ENCODE measurements at places on chromosomes 1 and 21.

DNA sequence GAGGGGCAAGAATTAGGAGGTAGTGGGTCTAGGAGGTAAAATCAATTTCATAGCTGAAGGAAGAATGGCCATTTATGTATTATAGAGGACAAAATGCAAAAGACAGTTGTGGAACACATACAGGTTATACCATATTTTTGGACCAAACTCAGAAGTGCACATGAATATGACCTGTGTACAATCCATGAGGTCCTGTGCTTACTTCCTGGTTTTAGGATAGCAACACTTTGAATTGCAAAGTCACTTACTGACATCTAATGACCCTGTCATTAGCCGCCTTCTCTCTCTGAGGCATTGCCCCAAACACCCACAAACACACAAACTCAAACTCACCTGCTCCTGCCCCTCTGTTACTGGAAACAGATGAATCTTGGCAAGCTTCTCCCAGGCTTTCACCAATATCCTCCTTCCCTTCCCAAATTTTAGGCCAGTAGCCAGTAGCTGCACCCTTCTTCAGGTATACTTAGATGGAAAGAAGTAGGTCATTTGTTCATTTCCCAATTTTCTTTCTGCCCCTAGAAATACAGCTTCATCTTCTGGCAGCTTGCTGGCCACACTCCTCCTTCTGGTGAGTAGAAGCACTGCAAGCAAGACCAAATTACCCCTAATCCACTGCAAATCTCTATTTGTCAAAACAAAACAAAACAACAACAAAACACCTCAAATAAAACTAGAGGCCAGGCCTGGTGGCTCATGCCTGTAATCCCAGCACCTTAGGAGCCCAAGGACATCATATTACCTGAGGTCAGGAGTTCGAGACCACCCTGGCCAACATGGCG is 13.7 kb upstream of the RPL5 start:
- no peak for DNase-seq

DNA sequence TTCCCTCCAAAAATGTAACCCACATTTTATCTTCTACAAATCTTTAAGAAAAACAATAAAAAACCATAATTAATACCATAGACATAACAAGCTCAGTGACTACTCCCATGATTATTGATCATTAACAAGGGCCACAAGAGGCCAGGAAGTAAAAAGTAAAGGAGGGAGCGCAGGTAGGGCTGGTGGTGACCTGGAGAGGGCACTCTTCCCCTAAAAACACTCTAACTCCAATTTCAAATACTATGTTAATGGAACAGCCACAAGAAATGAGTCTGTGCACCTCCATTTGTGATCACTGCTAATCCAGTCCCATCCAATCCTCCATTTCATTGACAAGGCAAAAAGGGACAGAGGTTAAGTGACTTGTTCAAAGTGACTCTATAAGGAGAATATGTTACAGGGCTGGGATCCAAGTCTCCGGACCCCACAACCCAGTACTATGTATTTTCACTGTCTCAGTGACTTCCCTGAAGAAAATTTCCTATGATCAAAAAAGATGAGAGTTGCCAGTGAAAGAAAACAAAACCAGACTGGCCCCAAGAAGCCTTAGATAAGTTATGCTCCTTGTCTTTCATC is 41.2 kb upstream of the CFAP298 start:
- DNase-seq, result peak; percentile 26

DNA sequence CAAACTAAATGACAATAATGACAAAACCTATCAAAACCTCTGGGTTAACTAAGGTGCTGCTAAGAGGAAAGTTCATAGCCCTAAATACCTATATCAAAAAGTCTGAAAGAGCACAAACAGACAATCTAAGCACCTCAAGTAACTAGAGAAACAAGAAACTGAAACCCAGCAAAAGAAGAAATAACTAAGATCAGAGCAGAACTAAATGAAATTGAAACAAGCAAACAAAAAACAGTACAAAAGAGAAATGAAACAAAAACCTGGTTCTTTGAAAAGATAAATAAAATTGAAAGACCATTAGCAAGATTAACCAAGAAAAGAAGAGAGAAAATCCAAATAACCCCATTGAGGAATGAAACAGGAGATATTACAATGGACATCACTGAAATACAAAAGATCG is 44.8 kb upstream of the KIAA0040 start:
- DNase-seq, result no peak

- DNase-seq, result no peak
Measured at GRCh38 chr1:192826791-192827546, 18.1 kb downstream of the RGS2 start.

- no peak for DNase-seq
Measured at GRCh38 chr1:116544588-116545358, 26.1 kb downstream of the CD58 start.

GRCh38 chr1:182368903-182369302 is 22.7 kb downstream of the GLUL start:
- DNase-seq, result no peak

- DNase-seq, result no peak
Measured at GRCh38 chr1:198889101-198889500, 250.3 kb downstream of the PTPRC start.

- DNase-seq, result no peak
Measured at GRCh38 chr1:164718821-164719220, 159.8 kb downstream of the PBX1 start.

GRCh38 chr1:183816110-183816509 is 11.2 kb downstream of the RGL1 start:
- DNase-seq, result no peak

GRCh38 chr1:99944192-99944591 is 25.6 kb upstream of the SLC35A3 start:
- no peak for DNase-seq

DNA sequence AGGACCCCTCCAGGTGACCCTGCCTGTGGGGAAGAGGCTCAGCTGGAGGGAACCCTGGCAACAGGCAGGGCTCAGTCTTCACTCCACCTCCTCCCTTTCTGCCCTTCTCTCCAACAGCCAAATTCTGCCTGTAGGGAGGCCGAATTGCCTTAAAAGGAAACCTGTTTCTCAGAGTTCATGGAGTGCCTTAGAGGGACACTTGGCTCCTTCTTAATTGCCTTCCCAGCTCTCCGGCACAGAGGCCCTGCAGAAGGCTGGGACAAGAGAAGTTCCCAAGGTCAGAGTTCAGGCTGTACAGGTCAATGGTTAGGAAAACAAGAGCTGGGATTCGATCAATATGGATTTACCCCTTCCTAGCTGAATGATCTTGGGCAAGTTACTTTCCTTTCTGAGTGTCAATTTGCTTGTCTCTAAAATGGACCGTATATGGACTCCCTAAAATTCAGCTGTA is 6.2 kb downstream of the CSRP1 start:
- no peak for DNase-seq

DNA sequence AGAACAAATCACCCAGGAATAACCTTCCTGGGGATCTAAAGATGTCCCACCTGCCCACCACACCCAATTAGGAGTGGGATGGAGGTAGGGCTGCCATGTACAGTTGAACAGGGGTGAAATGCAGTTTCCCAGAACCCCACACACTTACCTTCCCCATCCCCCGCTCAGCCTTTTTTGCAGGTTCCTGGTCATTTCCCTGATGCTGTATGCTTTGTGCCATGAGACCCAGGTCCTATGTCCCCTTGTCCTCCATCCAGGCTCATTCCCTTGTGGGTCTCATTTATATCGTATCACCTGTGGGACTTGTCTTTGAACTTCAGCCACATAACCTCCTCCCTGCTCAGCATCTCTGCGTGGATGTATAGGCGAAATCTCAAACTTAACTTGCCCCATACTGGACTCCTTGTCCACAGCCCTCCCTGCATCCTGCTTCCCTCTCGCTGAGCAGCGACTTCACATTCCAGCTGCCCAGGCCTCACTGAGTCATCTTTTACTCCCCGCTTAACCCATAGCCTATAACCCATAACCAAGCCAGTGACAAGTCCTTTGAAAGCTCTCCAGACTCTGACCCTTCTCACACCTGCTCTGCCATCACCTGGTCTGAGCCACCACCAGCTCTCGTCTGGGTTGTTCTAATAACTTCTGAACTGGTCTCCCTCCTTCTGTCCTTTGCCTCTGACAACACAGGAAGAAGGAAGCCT is 4.7 kb downstream of the LDLRAD2 start:
- DNase-seq, result no peak

DNA sequence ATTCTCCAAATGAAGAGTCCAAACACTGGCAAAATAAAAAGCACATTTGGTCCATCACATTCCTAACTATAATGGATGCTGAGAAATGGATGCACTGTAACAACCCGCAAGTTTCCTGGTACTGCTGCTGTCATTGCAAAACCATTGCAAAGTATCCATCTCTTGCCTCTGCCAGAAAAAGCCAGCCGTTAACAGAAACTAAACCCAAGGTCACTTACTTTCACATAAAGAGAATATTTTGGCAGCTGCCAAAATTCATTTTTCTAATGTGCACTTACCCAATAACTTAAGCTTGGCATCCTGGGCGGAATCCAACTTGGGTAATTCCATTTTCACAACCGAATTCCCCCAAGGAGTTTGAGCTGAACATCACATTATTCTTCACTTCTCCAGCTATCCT is 77.0 kb upstream of the LRRC8D start:
- DNase-seq, result no peak

GRCh38 chr1:155812878-155813277 is 44.1 kb downstream of the GON4L start:
- no peak for DNase-seq

DNA sequence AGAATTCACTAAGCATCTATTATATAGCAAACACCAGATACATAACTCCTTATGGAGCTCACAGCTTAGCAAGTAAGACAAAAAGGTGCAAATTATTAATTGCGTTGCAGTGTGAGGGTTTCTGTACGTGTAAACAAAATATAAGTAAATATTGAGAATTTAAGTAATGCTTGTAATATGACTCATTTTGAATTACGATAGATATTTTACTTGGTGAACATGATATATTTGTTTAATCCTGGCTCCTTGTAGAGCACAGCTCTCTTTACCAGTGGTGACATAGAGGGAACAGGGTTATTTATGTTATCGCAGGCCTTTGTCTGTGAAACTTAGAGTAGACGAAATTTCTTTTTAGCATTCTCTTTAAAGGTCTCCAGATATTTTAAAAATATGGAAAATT is 36.4 kb downstream of the LYPLAL1 start:
- no peak for DNase-seq

DNA sequence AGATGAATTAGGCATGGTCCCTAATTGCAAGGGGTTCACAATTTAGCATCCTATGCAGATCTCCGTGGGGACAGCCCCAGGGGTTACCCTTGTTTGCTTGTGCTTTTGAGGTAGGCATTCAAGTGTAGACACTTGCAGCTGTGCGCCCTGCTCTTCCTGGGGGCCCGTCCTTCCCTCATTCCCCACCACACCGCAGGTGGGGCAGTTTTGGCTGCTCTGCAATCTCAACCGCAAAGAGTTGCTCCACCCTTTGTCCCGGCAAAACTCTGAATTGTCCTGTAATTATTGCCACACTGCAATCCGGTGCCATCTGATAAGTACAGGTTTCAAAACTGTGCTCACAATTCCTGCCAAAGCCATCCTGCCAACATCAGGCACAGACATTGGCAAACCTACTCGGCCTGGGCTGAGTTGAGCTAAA is 65.4 kb upstream of the LYST start:
- no peak for DNase-seq

DNA sequence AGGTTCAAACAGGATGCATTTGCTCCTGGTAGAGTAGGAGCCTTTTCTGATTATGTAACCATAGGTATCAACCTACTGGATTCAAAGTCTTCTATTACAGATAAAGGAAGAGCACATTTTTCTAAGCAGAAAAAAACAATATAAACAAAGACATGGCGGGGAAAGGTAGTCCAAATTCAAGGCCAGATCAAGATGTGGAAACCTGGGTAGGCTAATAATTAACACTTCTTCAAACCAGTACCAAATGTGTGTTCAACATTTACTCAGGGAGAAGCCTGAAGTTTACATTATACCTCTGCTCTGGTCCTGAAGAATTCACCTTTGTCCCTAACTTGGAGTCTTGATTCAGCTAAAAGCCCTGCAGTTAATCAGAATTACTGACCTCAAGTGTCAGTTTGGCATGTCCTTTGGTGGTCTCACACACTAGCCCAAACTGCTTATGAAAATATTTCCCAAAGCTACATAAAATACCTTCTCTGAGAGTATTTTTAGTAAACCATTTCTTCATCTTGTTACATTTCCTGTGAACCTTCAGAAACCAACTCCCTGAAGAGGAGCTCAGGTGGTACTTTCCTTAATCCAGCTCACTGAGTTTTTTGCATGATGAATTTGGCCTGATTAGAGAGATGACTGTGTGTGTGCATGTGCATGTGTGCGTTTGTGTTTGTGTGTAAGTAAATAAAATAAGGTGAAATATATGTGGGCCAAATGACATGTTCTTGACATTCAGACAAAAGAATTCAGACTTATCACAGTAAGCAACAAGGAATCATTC is 70.2 kb downstream of the TOR3A start:
- no peak for DNase-seq

DNA sequence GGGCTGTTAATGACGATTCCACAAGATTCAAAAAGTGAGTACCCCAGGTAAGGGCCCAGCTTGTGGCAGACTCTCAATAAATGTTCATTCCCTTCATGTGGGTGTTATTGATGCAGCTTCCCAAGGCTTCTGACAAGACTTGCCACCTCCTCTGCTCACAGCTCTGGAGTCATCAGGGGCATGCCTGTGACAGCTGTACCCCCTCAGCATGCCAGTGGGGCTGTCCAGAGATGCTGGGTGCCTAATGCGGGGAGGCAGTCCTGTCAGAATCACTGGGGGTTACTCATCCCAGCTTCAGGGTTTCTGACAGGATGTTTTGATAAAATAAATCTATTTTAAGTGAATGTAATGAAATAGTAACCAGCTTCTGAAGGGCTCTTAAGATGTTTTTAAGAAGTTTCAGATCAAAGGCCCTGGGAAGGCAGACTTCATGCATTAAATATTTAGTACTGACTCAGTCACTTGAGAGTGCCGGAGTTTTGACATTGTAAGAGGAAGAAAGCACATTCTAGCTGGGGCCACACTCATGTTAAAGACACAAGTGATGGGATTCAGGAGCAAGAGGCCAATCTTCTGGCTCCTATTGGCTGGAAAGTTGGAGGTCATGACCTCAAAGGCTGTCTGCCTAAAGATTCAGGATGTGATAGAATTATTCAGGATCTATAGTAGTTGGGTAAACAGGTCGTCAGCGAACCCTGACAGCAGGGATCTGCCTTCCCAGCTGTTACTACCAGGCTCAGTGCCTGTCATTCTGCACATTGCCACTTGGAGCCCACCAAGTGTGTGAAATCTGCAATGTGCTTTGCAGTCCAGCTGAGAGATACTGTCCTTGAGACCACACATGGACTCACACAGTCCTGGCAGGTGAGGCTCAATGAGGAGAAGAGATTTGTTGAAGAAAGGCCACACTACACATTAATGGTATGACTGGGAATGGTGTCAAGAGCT is 239.6 kb upstream of the BEND5 start:
- no peak for DNase-seq

DNA sequence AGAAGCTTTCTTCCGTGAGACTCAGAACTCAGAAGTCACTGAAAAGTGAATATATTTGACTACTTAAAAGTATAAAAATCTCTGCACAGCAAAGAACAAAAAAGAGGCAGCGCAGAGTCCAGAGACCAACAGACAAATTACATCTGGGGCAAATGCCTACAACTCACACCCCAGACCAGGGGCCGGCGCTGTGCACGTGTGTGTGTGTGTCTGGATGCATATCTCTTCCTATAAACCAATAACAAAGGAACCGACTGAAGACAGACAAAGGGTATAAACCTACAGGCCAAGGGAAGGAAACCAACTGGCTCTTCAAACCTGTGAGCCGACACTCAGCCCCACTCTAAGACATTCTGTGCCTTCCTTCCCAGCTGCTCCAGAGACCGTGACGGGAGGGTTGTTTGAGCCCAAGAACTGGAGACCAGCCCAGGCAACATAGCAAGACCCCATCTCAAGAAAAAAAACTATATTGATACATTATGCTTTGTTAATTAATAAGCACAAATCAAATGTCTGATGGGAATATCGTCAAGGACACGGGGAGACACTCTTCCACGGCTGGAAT is 18.8 kb downstream of the WNT9A start:
- DNase-seq, result no peak
